ENCODE measurements at places on chromosomes 6 and 20. TPM values are rescaled to one million over a fixed set of nuclear protein-coding genes. Genes with fewer than 3 reads are reported as not detected.

Gene PET117
- 24.5 TPM for total RNA-seq

Gene GSTA2
- not detected for total RNA-seq

Gene TRIM10
- not detected for total RNA-seq

GRCh38 chr6:116550796-116551195, 2.8 kb upstream of the CALHM4 start:
- no peak for ATAC-seq
